Central memory CD8-positive, alpha-beta T cell (primary cell): ENCODE measurements at places on chromosomes 11 and 22.

DNA sequence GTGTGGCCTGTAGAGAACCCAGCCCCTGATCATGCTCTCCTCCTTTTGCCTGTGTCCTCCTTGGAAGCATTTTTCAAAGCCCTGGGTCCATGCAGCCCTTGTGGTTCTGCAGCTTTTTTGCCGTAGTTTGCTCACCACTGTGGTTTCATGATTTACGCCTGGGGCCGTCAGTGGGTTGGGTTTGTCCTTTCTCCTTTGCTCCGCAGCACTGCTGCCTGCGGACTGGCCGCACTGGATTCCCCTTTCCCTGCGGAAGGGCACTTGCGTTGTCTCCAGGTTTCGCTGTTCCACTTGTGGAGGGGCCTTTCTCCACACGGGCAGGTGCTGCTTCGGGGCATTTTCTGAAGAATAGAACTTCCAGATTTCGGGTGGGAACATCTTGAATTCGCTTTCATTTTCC lies 1260.9 kb downstream of the BRD1 start:
- no peak for DNase-seq

DNA sequence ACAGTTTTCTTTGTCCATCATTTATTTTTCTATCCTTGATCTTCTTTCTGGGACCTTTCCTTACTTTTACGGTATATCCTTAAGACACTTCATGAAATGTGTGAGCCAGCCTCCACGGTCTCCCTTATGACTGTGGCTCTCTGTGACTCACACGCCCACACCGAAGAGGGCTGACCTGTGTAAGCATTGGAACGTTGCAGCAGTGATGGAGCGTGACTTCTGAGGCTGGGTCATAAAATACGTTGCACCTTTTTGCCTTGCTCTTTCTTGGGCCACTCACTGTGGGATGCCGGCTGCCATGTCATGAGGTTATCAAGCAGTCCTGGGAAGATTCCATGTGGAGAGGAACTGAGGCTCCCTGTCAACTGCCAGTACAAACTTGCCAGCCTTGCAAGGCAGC lies 96.3 kb upstream of the RAB1B start:
- DNase-seq: no peak

DNA sequence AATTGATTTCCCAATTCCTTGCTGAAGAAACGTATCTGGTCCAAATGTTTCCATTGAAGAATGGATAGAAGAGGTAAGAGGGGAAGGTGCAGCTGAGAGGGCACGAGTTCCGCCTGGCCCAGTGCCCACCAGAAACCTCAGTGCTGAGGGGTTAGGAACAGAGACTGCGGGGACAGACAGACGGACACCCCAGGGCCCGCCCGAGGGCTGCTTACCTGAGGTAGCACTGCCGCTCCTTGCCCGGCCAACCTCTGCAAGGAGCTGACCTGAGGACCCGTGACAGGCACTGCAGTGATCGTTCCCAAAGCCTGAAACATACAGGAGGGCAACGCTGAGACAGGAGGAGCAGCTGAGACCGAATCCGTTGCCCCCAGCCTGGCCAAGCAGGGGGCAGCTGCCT lies 89.6 kb downstream of the PHF21B start:
- DNase-seq: no peak

GRCh38 chr11:59183771-59184170 lies 11.8 kb downstream of the DTX4 start:
- DNase-seq: no peak

DNA sequence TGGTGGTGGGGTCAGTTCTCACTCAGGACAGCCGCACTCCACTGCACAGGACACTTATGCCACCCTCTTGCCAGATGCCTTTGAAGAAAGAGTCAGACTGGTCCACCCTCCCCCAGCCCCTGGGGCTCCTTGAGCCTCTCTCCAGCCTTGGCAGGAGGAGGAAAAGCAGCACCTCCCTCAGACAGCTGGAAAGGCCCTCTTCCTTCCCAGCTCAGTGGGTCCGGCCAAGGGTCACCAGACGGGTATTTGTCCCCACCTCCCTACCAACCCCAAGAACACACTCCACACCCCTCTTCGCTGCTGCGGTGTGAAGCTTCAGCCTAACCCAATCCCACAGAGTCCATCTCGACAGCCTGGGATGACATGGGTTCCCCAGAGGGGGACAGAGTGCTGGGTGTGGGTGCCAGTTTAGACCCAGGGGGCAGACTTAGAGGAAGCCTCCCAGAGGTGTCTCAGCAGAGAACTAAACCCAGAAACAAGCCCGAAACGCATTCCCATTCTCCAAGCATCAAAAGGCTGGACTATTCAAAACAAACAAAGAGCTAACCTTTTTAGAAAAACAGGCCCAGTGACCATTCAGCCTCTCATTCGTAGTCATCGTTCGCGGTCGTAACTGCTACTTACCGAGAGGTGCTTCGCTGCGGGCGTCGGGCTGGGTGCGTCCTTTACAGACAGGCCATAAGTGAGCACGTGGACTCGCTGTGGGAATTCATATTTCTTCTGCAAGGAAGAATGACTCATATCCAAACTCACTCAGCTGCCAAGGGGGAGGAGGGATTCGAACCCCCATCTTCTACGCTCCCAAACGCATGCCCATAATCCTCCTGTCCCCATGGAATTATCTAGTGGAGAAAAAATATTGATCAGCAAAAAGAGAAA lies 57.5 kb upstream of the ANO1 start:
- no peak for DNase-seq
